Activated CD4-positive, alpha-beta T cell treated with anti-CD3 and anti-CD28 coated beads for 36 hours (primary cell): ENCODE measurements at places on chromosomes 6 and 20.

GRCh38 chr6:9515633-9516606 is 899.0 kb downstream of the TFAP2A start:
- DNase-seq: no peak

- DNase-seq: no peak
Measured at GRCh38 chr6:132877003-132877402, 62.6 kb downstream of the RPS12 start.

- DNase-seq: no peak
Measured at GRCh38 chr20:34328928-34329677, 25.9 kb upstream of the AHCY start.

GRCh38 chr20:50438986-50439407 is 71.2 kb upstream of the PTPN1 start:
- peak; percentile 49 for DNase-seq

- DNase-seq: no peak
Measured at GRCh38 chr20:1934721-1935573, 39.7 kb downstream of the SIRPA start.

- DNase-seq: peak; percentile 37
Measured at GRCh38 chr20:37295001-37295400, 5.5 kb downstream of the MANBAL start.

- no peak for DNase-seq
Measured at GRCh38 chr6:154537511-154538325, 27.2 kb upstream of the CNKSR3 start.

GRCh38 chr20:1949347-1950100 is 44.3 kb downstream of the PDYN start:
- no peak for DNase-seq

DNA sequence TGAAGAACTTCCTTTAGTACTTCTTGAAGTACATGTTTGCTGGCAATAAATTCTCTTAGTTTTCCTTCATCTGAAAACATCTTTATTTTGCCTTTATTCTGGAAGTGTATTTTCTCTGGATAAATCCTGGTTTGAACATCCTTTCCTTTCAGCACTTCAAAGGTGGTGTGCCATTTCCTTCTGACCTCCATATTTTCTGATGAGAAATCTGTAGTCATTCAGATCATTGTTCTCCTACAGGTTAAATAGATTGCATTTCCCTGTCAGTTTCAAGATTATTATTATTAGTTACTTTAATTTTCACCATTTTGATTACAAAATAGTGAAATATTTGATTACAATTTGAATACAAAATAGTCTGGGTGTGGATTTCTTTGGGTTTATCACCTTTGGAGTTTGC is 134.5 kb downstream of the CDH26 start:
- DNase-seq: no peak

GRCh38 chr6:169518451-169518850 is 183.4 kb downstream of the WDR27 start:
- no peak for DNase-seq

- peak; percentile 22 for DNase-seq
Measured at GRCh38 chr20:13009682-13010406, 1.1 kb downstream of the SPTLC3 start.

- DNase-seq: no peak
Measured at GRCh38 chr6:10451394-10451793, 36.5 kb upstream of the TFAP2A start.

DNA sequence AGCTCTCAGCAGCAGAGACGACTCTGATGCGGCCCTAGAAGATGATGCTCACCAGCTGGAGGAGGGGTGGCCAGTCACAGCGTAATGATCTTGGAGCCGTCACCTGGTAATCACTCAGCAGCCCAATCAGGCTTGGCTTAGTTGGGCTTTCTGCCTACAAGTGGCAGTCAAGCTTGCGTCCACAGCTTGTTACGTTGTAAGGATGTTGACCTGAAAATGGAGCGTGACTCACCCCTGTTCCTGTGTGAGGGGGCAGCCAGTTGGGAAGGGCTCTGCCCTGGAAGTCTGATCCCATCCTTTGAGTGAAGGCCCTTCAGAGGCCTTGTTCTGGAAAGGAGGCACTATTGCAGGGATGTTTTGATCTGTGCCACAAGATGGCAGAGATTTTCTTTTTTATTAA is 49.8 kb downstream of the SPATA2 start:
- DNase-seq: no peak

GRCh38 chr6:46490425-46491200 is 636 bp downstream of the RCAN2 start:
- no peak for DNase-seq

DNA sequence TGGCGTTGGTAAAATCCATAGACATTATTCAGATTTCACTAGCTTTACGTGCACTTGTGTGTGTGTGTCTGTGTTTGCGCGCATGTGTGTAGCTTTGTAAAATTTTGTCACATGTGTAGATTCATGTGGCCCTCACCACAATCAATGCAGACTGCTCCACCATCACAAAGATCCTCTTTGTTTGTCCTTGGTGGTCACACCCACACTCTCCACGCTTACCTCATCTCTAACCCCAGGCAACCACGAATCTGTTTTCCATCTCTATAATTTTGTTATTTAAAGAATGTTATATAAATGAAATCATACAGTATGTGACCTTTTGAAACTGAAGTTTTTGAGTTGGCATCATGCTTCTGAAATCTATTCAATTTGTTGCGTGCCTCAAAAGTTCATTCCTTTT is 58.5 kb downstream of the GRM1 start:
- no peak for DNase-seq

DNA sequence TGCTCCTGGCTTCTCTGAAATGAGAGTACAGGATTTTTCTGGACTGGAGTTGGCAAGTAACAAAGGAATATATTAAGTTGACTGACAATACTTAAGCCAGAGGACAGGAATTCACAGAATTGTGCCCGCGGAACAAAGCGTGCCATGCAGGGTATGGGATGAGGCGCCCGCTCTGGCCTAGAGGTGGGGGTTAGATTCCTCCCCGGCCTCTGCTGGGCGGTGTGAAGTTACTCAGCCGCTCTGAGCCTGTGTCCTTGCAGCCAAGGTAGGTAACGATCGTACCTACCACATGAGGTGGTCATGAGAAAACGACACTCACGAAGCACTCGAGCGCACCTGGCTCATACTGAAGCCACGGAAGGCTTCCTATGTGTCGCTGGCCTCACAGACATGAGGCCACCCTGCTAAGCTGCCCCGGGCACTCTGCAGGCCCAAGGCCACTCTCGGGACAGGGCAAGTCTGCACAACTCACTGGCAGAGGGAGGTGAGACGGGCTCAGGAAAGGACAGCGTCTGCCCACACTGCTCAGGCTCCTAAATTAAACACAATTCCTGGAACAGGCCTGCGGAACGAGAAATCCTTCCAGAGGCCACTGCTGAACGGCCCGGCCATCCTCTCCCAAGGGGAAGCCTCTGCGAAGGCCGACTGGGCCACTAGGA is 70.8 kb downstream of the PSMG4 start:
- DNase-seq: no peak

GRCh38 chr6:169854083-169854725 is 102.8 kb downstream of the ERMARD start:
- no peak for DNase-seq

DNA sequence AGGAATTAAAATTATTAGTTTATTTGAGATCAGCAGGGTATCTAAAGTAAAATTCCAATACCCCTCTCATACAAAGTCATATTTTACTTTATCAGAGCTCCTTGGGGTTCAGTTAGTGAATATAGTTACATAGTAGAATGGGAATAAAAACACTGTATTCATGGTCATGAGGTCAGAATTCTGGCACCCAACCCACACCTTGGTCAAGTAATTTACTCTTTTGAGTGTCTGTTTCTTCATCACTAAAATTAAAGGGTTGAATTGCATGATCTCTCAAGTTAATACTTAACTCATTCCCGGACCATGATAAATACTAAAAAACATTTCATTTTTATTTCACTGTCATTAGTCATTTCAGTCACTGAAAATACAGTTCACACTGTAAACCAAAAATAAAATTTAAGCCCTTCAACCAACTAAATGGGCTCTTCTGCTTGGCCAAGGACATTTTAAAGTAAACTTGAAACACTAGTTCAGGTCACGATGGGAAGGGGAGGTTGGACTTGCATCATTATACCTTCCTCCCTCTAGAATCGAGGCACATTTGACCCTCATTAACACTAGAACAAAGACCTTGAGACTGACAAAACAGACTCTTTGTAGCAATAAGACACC is 21.1 kb upstream of the HLA-DRB1 start:
- no peak for DNase-seq

DNA sequence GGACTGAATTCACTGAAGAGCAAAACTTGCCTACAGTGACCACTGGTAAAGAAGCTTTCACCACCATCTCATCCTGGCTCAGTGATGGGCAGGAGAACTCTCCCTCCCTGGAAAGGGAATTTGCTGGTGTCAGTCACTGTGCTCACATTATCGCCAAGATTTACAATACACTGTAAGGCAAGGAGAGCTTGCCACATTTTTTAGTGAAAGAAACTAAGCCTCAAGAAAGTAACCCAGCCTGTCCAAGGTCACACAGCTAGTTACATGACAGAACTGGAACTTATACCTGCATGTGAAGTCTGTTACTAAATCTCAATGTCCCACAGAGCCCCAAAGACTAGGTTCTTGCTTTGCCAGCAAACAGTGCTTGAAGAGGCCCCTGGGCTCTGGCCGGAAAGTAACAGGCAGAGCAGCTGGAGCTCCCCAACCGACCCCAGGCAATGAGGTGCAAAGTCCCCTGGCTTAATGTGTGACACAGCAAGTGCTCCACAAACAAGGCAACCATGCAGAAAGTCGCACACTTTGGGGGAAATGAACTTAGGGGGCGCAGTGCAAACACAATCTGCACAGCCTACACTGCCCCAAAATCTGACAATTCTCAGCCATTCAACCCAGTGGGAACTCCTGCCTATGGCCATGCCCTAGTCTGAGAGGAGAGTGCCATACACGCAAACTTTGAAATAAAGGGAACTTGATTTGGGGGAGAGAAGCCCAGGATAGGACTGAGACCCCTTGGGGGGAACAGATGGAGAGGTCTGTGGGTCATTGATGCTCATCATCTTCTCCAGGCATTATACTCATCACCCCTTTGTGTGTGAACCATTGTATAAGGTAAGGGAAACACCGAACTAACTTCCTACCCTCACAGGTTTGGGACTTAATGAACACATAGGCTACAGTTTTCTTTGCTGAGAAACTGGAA is 1.9 kb downstream of the BCL2L1 start:
- DNase-seq: peak; percentile 53

GRCh38 chr6:62392291-62392690 is 106.3 kb upstream of the KHDRBS2 start:
- DNase-seq: no peak

GRCh38 chr20:53829255-53829723 is 235.7 kb upstream of the ZNF217 start:
- peak; percentile 17 for DNase-seq

DNA sequence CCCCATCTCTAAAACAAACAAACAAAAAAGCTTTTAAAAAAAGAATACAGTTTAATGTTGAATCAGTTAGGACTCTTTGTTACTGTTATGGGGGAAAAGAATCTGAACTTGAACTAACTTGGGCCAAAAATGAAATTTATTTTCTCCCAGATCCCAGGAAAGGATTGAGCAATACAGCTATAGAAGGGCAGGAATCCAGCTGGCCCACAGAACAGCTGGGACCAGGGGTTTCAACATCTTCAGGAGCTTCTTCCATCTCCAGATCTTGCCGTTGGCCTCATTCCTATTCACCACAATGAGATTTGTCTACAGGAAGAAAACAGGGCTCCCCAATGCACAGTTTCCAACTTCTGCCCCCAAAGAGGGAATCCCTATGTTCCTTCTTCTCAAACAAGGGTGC is 43.2 kb upstream of the AKAP12 start:
- DNase-seq: no peak

DNA sequence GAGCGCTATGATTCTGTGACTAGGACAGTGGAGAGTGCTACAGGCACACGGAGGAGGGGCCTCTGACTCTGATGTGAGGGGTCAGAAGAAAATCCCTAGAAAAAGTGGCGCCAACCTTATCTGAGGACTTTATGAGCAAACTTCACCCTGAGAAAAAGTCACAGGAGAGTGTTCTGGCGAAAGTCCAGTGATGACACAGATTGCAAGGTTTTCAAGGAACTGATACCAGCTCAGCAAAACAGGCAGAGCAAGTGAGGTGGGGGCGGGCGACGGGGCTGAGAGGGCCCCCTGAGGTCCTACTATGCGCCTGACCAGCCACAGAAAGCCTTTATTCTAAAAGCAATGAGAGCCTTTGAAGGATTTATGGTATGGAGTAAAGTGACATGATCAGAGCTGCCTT is 73.3 kb downstream of the SLC22A23 start:
- DNase-seq: no peak

DNA sequence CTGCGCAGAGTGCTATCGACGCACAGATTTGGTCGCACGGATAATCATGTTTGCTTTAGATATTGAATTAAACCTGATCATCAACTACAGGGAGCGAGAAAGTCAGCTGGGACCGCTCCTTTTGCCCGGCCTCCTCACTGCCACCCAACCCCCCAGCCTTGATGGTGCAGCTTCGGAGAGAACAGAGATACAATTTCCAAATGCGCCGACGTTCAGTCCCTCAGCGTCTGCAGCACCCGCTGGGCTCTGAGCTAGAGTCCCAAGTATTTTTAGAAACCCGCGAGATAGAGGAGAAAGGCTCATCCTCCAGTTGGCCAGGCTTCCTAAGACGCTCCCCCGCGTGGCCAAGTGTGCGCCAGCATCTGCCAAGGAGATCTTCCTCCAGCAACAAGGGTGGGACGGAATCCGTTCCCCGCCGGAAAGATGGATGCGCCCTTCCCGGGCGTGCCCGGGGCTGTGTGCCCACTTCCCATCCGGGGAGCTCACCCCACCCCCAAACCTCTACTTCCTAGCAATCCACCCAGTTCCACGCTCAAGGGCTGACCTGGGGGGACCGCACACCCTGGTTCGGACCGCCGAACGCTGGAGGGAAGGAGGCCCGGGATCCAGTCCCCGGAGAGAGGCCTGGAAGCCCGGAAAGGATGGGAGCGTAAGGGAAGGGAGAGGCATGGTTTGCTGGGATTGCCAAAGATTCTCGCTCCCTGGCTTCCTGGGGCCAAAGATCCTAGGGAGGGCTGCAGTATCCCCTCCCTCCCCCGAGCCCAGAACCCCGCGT is 4.1 kb downstream of the NKX2-2 start:
- DNase-seq: peak; percentile 37

DNA sequence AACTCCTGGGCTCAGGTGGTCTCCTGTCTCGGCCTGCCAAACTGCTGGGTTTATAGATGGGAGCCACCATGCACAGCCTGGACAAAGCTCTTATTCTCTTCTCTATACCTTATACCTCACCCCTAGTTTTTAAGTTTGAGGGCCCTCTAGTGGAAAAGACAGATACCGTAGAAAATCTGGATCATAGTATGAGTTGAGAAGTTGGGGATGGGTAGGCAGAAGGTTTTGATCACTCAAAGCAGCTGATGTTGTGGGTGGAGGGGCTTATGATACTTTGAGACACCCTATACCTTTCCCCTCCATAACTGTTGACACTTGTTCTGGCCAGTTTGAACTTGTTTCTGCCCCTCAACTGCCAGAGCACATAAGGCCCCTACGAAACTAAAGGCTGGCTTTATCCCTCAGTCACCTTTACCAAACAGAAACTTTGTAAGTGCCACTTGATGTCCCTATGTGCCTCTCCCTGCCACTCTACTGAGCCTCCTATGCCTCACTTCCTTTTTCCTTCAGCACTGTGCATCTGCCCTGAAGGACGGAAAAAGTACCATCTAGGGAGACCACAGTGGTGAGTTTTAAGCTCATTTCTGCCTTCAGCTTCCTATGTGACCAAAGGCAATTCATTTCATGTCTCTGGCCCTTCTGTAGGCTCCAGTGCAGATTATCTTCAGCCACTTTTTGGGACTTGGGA is 28.6 kb downstream of the RALY start:
- DNase-seq: no peak
